KG1 (cell line): ENCODE measurements at places on chromosomes 6 and 20.
A peak's percentile ranks its signal among the peaks of the same experiment; 100 is the strongest.

DNA sequence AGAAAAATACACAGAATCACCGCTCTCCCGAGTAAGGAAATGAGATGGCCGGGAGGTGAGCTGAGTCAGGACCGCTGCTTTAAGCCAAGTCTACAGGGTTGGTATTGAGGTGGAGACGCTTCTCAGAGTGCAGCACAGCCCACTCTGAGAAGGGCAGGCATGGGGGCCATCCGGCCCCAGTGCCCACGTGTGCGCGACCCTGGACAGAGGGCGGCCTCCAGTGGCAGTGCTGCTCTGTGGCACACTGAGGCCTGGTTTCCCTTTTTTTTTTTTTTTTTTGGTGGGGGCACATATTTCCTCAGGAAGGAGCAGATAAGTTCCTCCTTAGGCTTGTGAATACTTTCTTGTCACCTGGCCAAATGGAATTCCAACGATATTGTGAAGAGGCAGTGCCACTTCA, 88.8 kb downstream of the FOXC1 start:
- DNase-seq, result no peak

GRCh38 chr6:21885111-21885510, 291.6 kb downstream of the SOX4 start:
- no peak for DNase-seq

DNA sequence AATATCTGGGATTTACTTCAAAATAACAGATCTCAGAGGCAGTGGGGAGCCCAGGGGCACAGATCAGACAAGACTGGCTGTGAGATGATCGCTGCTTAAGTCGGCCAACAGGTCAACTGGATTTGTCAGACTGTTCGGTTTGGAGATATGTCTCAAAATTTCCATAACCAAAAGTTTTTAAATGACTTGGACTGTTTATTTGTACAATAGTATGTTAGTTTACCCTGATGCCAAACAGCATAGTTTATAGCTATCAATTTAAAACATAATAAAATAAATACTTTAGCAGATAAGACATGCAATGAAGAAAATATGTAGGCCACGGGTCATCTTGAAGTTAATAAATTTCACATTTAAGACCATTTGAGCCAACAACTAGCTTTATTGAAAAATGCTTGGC, 126.7 kb downstream of the IRF4 start:
- DNase-seq, result no peak

GRCh38 chr6:154433477-154434241, 76.8 kb downstream of the CNKSR3 start:
- DNase-seq, result no peak

- no peak for DNase-seq
Measured at GRCh38 chr6:24854077-24854666, 55.5 kb upstream of the ARMH2 start.

DNA sequence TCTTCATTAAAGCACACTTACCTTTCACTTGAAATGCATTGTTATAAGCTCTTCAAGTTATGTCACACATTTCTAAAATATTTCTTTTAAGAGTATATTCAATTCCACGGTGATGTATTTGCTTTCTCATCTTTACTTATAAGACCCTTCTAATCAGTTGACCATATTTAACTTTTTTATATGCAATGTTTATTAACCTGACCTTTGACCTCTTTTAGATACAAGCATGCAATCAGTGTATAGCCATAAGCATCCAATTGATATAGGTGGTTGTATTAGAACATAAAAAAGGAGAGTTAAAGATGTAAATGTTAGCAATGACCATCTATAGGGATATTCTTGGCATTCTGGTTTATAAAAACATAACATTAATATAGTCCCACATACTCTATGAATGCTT, 9.2 kb downstream of the USP49 start:
- DNase-seq, result no peak

GRCh38 chr6:122930252-122931180, 65.5 kb upstream of the CLVS2 start:
- DNase-seq, result no peak

GRCh38 chr6:152070556-152070955, 263.1 kb downstream of the ESR1 start:
- DNase-seq, result no peak

- DNase-seq, result no peak
Measured at GRCh38 chr6:107535626-107536025, 45.7 kb downstream of the SOBP start.

DNA sequence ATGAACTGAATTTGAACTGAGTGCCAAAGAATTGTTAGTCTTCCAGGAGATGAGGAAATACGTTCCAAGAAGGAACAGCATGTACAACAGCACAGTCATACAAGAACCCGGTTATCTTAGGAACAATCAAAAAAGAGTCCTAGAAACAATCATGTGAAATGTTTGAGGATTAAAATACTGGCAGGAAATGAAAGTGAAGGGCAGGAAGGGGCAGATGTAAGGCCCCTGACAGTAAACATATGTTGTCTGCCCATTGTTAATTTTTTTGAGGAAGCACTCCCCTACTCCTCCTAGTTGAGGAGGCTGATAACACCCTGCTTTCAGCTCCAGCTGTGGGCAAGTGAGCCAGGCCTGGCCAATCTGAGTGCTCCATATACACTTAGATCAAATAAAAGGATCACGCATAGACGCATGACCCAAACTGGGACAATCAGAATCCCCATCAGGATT, 220.9 kb downstream of the HACE1 start:
- DNase-seq, result peak; percentile 36

DNA sequence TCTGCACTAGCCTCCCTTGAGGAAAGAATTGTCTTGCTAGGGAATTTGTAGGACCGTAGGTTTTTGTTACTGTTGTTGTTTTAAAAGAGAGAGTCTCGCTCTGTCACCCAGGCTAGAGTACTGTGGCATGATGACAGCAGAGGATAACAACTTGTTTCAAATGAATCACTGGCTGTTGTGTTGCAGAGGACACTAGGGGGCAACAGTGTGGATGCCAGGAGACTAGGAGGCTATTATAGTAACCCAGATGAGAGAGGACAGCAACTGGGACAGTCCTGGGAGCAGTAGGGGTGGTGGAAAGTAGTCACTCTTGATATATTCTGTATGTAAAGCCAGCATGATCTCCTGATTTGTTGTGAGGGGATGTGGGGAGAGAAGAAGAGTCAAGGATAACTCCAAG, 41.8 kb upstream of the LAMA4 start:
- DNase-seq, result no peak

DNA sequence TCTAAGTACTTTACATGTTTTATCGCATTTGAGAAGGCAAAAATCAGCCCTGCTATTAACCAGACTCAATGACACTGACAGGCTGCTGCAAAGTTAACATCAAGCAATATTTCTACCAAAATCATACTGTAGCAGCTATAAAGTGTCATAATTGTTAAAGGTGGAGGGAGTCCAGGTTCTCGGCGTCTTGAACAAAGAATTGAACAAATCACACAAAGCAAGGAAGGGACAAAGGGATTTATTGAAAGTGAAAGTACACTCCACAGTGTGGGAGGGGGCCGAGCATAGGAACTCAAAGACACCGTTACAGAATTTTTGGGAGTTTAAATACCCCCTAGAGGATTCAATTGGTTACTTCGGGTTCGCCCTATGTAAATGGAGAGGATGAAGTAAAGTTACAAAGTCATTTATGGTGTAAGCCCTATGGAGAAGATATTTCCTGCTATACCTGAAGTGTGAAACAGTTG, 12.9 kb upstream of the ZNF391 start:
- DNase-seq, result no peak

DNA sequence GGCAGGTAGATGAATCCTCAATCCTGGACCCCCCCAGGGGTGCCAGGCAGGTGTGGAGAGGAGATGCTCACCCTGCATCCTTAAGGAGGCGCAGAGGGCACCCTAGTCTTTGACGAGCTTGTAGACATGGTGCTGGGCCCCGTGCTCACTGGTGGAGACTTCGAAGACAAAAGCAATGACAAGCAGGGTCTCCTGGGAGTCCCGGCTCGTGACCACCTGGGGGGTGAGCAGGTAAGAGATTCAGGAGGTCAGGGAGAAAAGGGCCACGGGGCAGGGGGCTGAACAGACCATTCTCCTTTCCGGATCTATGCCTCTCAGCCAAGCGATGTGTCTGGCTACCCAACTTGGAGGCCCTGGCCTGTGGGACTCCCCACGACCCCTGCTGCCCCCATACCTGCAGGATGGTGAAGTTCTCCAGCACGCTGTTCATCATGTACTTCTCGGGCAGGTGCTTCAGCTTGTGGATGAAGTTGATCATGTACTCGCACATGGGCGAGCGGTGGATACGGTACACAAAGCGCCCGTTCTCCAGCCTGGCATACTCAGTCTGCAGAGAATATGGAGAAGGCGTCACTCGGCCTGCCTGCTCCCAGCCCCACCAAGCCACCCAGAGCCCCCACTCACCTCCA, 6.9 kb downstream of the RPL10A start:
- DNase-seq, result no peak

DNA sequence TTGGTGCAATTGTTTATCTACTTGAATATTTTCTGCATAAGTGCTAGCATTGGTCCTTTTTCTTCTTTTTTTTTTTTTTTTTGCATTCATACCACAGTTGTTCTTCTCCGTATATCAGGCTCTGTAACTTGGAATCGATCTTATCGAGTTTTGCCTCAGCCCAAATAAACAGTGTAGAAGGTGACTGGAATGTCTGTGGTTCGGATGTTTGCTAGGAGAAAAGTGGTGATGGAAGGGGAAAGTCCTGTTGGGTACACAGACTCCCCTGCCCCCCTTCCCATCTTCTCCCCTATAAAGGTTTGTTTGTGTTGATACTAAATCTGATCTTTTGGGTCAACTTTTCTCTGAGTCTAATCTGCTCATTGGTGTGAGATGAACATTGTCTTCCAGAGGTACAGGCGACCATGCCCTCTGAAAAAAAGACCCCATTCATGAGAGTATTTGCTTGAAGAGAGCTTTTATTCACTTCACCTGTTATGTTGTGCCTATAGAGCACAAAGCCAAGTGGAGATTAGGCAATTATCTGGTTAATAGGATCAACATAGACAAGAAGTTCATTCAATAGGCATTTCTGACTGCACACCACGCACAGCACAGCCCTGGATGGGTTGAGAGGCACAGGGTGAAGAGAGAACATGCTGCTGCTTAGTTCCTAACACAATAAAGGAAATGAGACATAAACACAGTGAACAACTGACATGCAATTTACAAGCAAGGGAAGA, 620.0 kb downstream of the PKHD1 start:
- no peak for DNase-seq

- DNase-seq, result no peak
Measured at GRCh38 chr6:167993169-167993568, 4.3 kb upstream of the KIF25 start.
